ENCODE measurements at places on chromosomes 11 and 22. TPM values are rescaled to one million over a fixed set of nuclear protein-coding genes. Genes with fewer than 3 reads are reported as not detected.
A peak's percentile ranks its signal among the peaks of the same experiment; 100 is the strongest.

Gene IL17REL
- not detected for total RNA-seq

Gene CRYBA4
- not detected for total RNA-seq

Gene EML3
- 80.9 TPM for total RNA-seq

DNA sequence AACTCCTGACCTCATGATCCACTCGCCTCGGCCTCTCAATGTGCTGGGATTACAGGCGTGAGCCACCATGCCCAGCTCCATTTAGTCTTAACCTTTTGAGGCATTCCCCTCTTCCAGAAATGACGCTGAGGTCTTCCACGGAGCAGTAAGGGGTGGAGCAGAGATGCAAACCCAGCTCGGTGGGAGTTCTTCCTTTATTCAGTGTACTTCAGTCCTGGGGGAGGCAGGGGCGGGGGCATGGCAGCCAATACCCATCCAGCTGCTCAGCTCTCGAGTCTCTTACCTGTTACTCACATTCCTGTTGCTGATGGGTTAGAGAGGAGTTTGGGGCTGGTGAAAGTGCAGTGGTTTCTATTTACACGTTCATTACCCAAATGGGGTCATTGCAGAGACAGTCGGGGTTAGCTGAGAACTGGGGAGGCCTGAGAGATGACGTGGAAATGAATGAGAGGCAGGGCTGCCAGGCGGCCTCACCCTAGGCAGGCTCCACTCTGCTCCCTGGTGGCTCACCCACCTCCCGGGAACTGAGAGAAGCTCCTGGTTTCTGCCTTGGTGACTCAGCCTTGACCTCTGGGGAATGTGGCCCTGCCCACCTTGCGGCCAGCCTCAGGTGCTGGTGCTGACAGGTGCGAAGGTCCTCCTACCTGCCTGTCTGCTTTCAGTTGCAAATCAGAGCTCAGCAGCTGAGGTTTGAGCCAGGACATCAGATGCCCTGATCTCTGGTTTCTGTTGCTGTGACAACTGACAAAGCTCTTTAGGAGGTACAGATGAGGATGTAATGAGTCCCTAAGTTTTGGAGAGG lies 13.4 kb upstream of the ST14 start:
- no peak for DNase-seq

Gene KRTAP5-8
- total RNA-seq: not detected

GRCh38 chr22:27382947-27383346 lies 418.6 kb downstream of the MN1 start:
- DNase-seq: peak; percentile 36

DNA sequence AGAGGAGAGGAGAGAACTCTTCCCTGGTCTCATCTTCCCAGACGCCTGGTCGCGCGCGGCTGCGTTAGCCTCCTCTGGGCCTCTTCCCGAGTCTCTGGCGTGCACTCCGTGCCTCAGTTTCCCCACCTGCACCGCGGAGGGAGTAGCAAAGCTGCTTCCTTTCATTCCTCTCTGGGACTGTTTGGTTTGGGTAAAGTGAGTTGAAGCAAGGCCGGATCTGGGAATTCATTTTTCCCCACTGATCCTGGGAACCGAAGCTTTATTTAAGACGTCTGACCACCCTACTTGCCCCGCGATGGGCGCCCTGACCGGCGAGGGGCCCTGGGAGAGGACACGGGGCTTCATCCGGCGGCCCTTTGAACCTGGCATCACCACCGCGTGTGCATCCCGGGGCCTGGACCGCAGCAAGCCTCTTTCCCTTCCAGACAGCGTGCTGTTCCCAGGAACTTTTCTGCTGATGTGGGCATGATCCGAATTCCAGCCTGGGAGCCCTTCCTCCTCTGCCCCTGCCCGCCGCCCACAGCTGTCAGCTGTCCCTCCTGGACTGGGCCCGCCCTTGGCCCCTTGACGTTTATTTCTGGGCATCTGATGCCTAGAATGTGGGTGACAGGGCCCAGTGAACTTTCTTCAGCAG lies 758 bp downstream of the LDLRAD3 start:
- DNase-seq: no peak

DNA sequence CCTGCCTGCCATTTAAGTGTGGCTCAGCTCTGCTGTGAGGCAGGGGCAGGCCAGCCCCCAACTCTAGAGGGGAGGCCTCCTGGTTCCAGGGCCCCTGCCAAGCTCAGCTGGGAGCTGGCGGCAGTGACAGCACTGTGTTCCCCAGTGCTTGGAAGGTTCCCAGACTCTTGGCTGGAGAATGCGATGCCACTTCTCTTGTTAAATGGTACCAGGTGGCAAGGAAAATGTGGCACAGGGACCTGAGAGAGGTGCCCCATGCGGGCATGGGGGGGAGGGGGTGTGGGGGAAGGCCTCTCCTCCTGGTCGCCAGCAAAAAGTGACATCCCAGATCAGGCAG lies 8.4 kb upstream of the TNFRSF13C start:
- no peak for DNase-seq

GRCh38 chr22:30833322-30833721 lies 135.3 kb downstream of the MORC2 start:
- no peak for DNase-seq

Gene RCOR2
- 2.6 TPM for total RNA-seq

DNA sequence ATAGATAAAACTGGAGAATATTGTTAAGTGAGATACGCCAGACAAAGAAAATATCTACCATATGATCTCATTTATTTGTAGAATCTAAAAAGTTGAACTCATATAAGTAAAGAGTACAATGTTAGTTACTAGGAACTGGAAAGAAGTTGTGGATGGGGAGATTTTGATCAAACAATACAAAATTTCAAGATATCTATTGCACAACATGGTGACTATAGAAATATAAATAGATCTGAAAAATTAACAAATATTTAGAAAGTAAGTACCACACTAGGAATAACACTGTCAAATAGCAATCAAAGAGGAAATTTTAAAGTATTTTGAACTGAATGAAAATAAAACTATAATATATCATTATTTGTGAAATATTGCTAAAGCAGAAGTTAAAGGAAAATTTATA lies 437.2 kb downstream of the AASDHPPT start:
- DNase-seq: no peak

DNA sequence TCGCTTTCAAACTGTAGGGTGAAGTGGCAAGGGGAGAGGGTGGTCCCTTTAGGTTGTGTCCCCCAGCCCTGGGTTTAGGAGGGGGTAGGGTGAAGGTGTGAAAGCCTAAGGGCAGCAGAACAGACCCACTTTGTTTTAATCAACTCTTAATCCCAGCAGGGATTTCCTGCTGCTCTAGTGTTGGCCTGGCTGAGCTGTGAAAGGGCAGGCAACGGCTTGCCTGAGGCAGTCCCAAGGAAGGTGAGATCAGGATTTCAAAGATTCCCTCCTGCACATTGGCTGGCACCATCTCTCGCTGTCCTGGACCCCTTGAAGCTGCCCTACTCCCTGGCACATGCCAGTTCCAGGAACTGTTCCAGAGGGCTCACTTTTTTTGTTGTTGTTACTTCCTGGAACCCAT lies 221.3 kb downstream of the INSC start:
- DNase-seq: no peak

Gene TRIM48
- total RNA-seq: not detected

DNA sequence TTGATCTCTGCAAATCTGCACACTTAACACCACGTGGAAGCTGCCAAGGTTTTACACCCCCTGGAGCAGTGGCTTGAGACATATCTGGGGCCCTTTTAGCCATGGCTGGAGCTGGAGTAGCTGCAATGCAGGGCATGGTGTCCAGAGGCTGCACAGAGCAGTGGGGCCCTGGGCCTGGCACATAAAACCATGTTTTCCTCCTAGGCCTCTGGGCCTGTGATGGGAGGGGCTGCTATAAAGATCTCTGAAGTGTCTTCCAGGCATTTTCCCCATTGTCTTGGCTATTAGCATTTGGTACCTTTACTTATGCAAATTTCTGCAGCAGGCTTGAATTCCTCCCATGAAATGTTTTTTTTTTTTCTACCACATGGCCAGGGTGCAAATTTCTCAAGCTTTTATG lies 33.2 kb downstream of the CALCA start:
- DNase-seq: no peak

Gene OSBP
- 46.0 TPM for total RNA-seq

DNA sequence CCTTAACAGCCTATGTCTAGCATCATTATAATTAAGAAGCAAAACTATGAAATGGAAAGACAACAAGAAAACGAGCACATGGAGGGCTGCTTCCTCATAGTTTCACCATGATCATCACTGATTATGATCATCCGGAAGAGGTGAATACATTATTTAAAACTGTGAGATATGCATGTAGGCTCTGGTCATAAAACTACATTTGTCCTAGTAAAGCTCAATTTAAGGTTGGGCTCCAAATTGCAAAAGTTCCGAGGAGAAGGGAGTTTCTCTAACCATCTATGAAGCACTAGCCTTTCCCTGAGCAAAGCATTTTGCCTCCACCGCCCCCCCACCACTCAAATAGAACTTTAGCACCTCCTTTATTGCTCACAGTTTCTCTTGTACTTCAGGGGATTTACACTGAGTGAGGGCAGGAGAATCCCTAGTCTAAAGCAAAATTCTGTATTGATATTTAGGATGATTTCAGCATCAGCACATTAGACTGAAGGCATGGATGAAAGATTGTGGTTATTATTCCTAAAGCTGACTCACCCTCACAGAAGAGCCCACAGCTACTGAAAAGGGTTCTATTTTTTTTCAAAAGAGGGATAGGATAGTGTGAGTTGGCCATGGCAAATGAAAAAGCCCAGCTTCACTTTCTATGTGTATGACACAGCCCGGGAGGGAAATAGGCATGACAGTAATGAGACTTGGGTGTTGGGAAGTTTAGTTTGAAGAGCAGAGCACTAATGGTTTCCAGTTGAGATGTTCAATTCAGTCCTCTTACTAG lies 203.4 kb downstream of the CADM1 start:
- DNase-seq: no peak

- DNase-seq: no peak
Observed at GRCh38 chr11:22466351-22466750, 128.2 kb downstream of the SLC17A6 start.

DNA sequence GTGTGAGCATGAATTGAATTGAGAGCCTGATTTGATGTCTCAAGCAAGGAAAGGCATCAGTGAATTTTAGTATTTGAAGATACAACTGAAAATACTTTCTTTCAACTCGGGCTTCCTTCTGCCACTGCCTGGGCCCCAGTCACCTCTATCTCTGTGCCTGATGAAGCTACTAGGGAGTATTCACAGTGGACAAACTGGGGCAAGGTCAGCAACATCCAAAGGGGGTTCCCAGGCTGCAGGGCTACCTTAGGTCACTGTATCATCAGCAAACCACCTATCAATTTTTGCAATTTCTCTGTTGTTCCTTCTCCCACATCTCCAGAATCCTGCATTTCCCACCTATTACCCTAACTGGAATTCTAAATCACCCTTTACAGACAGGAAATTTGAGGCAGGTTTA lies 10.2 kb downstream of the PRAME start:
- DNase-seq: no peak

GRCh38 chr11:77088236-77089003 lies 14.2 kb upstream of the OMP start:
- no peak for DNase-seq

DNA sequence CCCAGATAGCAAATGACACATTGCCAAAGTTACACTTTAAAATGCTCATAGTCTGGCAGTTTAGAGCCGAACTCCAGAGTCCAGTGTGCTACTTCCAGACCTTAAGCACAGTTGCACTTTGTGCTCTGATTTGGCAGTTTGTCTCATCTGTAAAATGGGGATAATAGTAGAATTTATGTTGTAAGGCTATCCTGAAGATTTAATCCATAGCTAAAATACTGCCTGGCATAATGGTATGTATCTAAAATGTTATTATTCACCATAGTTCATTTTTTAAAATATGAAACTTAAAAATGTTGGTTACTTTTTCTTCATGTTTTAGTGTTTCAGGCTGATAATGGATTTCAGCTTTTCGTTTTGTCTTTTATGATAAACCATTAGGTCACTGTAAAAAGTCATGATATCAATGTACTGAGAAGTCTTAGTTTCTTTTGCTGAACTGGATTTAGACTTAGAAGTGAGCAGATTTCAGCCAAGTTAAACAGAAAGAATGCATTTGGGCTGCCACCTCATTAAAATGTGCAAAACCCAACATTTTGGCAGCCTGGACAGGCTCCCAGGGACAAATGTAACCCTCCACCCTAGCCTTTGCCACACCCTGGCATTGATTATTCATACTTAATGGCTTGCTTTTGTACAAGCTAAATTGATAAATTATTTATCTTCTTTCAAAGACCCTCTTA lies 933 bp downstream of the OLFML1 start:
- DNase-seq: no peak

GRCh38 chr11:47617417-47617809 lies 23.2 kb upstream of the C1QTNF4 start:
- DNase-seq: no peak

DNA sequence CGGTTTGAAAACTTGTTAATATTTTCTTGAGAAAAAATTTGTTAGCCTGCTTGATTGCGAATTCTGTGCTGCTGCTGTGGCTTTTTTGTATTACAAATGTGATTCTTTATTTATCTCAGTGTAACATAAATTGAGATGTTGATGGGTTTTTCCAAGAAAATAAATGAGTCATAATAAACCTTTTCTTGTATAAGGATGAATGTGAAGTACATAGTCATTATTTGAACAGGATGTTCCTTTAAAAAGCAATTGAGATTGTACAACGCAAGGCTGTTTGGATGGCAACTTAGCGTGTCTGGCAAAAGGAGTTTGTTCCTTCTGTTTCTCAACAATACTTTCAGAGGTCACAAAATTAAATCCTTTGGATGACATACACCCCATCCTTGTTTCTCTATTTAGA lies 24.6 kb upstream of the CARD18 start:
- DNase-seq: no peak

DNA sequence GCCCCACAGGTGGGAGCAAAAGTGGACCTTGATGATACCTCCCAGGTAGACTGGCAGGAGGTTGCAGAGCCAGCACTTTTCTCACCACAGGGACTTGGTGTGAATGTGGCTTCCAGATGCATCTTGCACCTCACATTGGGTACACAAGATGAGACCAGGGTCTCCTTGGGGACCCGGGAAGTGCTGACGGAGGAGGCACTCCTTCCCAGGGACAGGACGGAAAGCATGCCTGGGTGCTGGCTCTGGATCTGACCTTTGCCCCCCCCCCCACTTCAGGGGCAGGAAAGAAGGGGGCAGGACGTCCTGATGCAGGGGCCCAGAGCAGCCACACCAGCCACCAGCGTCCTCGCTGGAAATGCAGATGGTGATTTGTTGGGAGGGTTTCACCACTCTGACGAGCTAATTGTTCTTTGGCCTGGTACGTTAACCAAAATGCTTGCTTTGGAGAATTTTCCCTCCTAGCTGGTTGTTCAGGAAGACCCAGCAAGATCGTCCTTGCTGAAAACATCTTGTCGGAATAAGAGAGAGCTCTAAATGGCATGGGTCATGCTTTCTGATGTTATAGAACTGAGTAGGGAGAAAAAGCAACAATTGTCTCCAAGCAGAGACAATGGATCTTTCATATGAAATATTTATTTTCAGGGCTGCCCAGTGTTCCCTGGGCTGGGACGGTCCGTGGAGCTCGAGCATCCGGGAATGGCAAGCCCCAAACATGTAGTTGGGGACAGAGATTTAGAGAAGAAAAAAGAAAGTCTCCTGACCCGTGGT lies 74.4 kb upstream of the PPARA start:
- no peak for DNase-seq

DNA sequence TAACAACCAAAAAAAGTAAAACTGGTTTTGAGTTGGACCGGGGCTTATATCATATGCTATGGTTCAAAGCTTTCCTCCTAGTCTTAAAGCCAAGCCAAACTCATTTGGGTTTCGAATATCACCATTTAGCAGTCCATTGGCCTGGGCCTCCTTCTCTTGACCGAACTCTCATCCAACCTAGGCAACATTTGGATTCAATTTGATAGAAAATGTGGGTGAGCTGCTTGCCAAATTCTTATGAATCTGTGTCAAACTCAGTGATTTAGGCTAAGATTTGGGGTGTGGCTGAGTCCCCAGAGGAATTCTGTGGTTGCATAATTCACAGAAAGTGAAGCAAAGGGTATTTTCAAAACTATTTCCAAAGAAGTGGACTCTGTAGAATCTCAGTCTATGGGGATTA lies 83.7 kb downstream of the BLID start:
- DNase-seq: no peak

Gene AIFM3
- 0.99 TPM for total RNA-seq

Data from osteocyte (in vitro differentiated cells).